ENCODE measurements at places on chromosomes 16 and 17. TPM values are rescaled to one million over a fixed set of nuclear protein-coding genes. Genes with fewer than 3 reads are reported as not detected.

Gene NHERF2
- total RNA-seq, result 15.8 TPM

Gene TSNAXIP1
- 0.86 TPM for total RNA-seq

Gene ZNF830
- 19.0 TPM for total RNA-seq

Gene CD79B
- not detected for total RNA-seq

Gene PRSS21
- not detected for total RNA-seq

Gene HEATR9
- not detected for total RNA-seq

Gene SCN4A
- not detected for total RNA-seq

Gene LGALS3BP
- 116 TPM for total RNA-seq

Gene CEP295NL
- not detected for total RNA-seq

Gene OR1A2
- not detected for total RNA-seq

Gene TVP23B
- total RNA-seq, result 50.6 TPM

Gene CAVIN1
- 25.5 TPM for total RNA-seq

Gene ZNF205
- 6.7 TPM for total RNA-seq

Gene CLDN7
- not detected for total RNA-seq

Gene CES3
- 2.3 TPM for total RNA-seq

Gene CHST5
- total RNA-seq, result not detected

Gene GJC1
- total RNA-seq, result 1.7 TPM

Gene CNTD1
- total RNA-seq, result not detected

Gene EFCAB5
- not detected for total RNA-seq

Gene CCDC40
- 3.8 TPM for total RNA-seq

Gene RAMP2
- total RNA-seq, result 0.74 TPM

Gene ST6GALNAC1
- total RNA-seq, result not detected

Gene SLC16A5
- total RNA-seq, result 0.42 TPM

Gene PLEKHM1
- total RNA-seq, result 7.1 TPM

Gene HOXB6
- not detected for total RNA-seq
